ENCODE measurements at places on chromosomes 11 and 22.
A peak's percentile ranks its signal among the peaks of the same experiment; 100 is the strongest.

GRCh38 chr22:28951969-28952521 is 68.7 kb downstream of the ZNRF3 start:
- no peak for DNase-seq

GRCh38 chr11:72724851-72725723 is 27.1 kb downstream of the ARAP1 start:
- DNase-seq: no peak

DNA sequence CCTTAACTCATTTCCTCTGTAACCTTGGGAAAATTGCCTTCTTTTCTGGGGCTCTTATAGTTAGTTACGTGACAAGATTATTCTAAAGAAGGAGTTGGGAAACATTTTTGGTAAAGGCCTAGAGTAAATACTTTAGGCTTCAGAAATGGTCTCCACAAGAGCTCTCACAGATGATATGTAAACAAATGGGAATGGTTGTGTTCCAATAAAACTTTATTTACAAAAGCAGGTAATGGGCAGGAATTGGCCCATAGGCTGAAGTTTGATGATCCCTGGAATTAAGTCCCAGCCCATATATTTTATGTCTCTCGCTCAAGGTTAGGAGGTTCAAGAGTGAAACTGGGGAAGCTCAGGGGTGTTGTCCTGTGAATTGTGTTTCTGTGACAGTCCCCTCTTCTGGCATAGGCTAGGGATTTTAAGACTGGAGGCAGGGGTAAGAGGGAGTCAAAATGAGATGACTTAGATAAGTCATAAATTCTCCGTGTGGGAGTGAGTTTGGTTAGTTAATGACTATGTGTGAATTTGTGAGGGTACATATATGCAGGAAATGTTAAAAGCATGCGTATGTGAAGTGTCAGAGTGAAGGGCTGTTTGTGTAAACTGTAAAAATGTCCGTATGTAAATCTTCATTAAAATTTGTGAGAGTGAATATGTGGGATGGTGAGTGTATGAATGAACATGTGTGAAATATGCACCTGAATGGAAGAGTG is 7.4 kb upstream of the OR52B4 start:
- DNase-seq: no peak

DNA sequence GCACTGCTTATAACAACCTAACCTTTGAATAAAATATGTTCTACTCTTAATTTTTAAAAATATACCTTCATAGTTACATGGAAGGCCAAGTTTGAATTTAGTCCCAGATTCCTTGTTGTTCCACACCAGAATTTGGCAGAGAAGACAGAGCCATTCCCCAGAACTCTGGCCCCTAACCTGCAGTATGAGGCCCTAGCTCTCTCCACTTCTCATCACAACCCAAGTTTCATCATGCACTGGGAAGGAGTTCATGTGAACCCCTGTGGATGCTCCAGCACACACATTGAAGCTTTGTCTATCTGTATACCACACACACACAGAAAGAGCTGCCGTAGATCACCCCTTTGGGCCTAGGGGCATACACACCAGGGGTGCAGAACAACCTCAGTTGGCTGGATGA is 10.6 kb upstream of the BBOX1 start:
- no peak for DNase-seq

DNA sequence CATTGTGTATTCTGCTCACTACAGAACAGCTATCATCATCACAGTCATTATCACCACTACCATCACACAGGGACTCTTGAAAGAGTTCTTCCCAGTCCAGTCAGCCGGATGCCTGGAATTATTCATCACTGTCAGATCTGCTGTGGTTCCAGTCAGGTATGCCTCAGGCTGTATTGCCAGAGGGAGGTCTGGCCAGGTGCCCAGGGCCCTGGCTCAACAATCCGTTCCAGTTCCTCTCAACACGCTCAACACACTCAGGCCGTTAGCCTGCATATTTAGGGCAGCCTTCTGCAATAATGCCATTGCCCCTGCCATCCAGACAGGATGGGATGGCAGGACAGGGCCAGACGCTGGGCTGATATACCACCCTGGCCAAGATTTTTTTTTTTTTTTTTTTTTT is 28.6 kb upstream of the RASL10A start:
- DNase-seq: no peak

DNA sequence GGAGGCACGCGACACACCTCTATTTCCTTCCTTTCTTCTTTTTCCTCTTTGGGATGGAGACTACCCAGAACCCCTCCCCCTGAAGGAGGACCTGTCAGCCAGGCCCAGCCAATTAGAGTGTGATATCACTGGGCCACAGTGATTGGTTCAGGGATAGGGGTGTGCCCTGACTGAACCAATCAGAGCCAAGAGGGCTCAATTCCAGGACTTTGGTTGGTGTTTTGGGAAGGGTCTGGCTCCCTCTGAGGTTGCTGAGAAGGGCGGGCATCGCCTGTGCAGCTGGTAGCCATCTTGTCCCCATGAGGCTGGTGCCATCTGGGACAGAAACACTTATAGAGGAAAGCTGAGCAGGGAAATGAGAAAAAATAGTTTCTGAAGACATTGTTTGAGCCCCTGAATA is 71.4 kb downstream of the CHST1 start:
- no peak for DNase-seq

- DNase-seq: peak; percentile 69
These were observed 3.6 kb upstream of the PHLDA2 start for GRCh38 chr11:2932850-2933251.

DNA sequence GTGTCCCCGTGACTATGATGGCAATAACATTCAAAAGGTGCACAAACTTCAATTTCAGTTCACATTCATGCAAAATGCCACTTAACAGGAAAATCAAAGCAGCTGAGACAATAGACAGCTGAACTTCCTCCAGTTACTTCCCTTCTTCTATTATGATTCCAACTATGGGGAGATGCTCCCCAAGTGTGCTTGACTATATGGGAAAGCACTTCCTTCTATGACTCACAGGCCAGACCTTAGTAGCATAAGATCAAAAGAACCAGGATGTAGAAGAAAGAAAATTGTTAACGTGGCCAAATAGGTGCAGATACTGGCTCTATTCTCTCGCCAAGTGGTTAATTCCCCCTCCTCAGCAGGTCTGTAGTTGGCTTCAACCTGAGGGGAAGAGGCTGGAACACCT is 7.8 kb upstream of the FAT3 start:
- no peak for DNase-seq

- peak; percentile 88 for DNase-seq
These were observed 29.5 kb upstream of the WNT7B start for GRCh38 chr22:46006379-46007002.

- DNase-seq: no peak
These were observed 85.2 kb upstream of the ARHGAP20 start for GRCh38 chr11:110797453-110797852.

- no peak for DNase-seq
These were observed 3.4 kb upstream of the SIDT2 start for GRCh38 chr11:117175104-117175503.

- DNase-seq: no peak
These were observed 67.7 kb downstream of the TBC1D22A start for GRCh38 chr22:46829941-46830715.

DNA sequence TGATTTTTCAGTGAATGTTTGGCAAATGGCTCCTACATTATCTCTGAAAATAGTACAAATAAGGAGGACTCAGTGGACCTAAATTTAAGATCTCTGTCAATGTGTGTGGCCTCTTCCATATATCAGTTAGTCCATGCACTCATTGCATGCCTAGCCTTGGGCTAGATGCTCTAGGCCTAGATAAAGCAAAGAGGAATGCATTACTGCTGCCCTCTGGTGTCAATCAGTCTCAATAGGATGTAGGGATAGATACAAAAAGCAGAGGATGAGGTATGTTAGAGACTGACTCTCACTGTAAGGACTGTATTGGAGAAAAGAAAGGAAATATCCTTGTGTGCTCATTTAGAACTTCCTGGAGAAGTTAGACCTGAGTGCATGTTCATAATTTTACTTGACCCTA is 42.0 kb downstream of the MS4A2 start:
- no peak for DNase-seq
